Stimulated activated CD8-positive, alpha-beta memory T cell treated with anti-CD3 and anti-CD28 coated beads, Interleukin-4, amount 100 ng/mL, for 48 hours (primary cell): ENCODE measurements at places on chromosomes 7 and 10.

DNA sequence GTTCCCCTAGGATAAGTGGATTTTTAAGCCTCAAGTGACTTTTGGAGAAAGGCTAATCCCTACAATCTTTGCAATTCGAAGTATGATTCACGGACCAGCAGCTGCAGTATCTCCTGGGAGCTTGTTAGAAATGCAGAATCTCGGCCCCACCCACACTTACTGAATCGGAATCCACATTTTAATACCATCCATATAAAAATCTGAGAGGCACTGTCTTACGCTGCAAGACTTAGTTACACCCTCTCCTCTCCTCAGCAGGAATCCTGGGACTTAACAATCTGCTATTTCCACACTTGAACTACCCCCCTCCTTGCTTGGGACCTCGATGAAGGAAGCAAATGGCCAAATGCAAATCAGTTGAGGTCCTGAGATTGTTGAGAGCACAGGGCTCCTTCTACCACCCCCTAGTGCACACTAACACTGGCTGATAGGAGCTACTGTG is 21.0 kb downstream of the ITPRIP start:
- no peak for DNase-seq

DNA sequence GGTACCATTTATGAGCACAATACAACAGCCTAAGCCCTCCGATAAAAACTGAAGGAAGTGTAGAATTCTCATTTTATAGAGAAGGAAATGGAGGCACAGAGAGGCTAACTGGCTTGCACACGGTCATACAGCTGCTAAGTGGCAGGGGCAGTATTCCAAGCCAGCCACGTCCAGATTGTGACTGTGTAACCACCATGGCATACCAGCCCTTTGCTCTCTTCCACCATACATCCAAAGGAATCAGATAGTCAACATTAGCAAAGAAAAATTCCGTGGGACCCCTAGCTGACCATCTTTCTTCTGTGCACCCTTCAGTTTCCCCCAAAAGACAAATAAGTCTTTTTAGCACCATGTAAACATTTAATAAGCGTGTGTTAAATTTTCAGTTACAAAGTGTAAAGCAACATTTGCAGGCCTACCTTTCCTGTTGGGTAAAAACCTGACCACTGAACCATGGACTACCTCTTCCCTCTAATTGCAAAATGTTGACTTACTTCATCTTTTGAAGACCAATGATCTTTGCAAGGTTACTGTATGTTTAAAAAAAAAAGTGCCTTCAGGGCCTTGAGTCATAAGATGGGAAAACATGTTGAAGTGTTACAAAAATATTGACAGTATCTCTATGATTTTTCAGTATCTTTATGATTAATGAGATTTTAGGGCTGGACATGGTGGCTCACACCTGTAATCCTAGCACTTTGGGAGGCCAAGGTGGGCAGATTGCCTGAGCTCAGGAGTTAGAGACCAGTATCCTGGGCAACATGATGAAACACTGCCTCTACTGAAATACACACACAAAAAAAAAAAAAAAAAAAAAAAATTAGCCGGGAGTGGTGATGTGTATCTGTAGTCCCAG is 24.3 kb upstream of the PDZD8 start:
- DNase-seq: no peak

- DNase-seq: no peak
Measured at GRCh38 chr7:104664648-104665047, 336.2 kb downstream of the LHFPL3 start.

DNA sequence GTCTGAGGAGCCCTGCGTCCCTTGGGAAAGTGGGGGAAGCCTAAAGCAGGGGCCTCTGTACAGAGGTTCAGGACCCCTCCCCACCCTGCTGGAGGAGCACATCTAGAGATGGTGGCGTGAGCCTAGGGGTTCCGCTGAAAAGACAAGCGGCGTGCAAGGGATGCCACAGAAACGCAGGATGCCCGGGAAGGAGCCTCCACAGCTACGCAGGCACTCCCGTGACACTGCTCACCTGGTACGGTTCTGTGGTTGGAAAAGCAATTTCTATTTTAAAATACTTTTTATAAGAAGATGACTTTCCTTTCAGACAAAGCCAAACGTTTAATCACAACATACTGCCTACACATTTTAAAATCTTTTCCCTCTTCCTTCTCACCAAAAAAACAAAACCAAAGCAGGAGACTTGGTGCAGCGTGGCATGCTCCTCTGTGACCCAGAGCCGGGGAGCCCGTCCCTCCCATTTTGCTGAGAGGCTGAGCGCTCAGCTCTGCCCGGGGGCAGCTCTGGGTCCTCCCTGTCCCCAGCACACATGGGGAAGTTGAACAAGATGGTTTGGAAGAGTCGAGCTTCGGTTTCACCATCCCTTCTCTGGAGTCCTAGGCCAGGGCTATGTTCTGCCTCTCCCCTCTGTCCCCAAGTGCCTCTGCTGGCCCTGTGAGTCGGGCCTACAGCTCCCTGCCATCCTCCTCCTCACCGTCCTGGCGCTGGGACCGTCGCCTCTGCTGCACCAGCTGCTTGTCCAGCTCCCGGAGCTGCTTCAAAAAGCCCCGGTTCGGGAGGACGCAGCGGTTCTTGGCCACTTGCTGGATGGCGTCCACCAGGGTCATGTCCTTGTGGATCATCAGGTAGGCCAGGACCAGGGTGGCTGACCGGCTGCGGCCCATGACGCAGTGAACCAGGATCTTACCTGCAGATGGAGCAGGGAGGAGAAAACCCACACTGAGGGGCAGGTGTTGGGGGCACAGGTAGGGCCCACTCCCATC is 74.0 kb upstream of the SAMD8 start:
- DNase-seq: no peak

GRCh38 chr7:128947854-128948253 is 10.1 kb downstream of the IRF5 start:
- no peak for DNase-seq

GRCh38 chr10:118516716-118517115 is 78.7 kb downstream of the PRLHR start:
- no peak for DNase-seq

DNA sequence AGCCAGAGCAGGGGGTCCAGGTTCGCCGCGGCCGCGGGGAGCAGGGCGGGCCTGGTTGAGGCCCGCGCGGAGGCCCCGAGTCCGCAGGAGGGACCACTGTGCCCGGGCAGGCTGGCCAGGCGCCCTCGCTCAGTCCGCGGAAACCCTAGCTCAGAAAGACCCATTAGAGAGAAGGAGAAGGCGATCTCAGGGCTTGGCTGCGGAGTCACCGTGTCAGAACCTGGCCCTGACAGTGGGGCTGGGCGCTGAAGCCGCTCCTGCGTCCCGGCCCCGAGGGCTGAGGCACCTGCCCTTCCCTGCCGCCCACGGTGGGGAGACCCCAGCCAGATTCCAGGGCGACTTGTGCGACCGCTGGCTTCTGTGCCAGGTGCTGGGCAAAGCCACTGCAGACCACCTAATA is 14.2 kb upstream of the EGFR start:
- DNase-seq: no peak

- DNase-seq: no peak
Measured at GRCh38 chr7:17902599-17902998, 37.7 kb downstream of the SNX13 start.

DNA sequence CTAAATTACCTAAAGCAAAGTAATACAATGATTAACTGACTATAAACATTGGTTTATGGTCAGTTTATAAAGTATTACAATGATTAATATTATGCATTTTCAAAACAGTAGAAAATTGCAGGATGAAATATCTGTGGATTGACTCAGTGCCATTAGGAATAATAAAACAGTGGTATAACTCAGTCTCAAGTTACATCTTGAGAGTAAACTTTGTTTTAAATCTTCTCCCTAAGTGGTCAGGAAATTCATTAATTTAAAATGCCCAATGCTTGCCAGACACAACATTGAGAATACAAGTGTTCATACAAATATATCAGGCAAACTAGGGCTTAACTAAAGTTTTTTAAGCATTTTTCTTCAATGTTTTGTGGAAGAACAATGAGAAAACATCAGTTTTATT is 257.8 kb downstream of the ETV1 start:
- no peak for DNase-seq

DNA sequence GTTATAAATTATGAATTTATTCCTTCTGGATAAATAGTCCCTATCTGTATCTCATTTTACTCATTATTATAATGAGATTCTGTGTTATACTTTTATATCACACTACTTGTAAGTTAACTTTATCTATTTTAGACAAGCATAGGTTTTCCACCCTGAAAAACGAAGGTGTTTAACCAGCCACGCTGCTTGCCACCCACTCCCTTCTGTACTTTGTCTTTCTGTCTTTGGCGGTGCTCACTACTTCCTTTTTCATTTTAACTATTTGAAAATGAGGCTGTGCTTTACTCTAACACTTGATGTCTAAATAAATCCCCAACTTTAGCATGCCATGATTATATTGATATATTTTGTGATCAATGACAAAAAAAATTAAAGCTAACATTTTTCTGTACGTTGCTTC is 952.9 kb downstream of the DNAJB9 start:
- no peak for DNase-seq

DNA sequence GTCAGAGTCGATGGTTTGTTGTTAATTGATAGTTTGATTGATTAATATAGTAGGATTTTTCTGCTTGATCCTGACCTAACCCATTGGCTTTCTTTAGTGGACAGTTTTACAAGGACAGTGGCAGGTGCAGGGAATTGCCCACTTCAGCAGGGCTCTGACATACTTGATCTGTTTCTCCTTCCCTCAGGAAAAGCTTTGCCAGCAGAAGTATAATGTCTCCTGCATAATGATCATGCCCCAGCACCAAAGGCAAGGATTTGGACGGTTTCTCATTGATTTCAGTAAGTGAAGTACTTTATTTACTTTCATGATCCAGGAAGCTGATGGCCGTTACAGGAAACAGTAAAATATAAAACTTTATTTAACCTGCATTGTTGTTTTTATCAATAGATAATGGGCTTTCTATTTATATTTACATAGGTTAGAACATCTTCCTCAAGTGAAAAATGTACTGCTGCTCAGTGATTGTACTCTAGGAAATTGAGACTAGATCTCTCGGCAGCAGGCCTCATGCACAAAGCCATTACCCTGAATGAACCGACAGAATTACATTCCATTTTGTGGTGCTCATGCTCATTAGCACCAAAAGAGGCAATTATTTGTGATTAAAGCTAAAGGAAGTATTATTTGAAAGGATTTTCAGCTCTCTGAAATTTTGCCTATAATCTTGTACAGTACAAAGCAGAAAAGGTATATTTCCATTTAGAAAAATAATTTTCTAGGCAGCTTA is 122.5 kb upstream of the SAMD8 start:
- no peak for DNase-seq

DNA sequence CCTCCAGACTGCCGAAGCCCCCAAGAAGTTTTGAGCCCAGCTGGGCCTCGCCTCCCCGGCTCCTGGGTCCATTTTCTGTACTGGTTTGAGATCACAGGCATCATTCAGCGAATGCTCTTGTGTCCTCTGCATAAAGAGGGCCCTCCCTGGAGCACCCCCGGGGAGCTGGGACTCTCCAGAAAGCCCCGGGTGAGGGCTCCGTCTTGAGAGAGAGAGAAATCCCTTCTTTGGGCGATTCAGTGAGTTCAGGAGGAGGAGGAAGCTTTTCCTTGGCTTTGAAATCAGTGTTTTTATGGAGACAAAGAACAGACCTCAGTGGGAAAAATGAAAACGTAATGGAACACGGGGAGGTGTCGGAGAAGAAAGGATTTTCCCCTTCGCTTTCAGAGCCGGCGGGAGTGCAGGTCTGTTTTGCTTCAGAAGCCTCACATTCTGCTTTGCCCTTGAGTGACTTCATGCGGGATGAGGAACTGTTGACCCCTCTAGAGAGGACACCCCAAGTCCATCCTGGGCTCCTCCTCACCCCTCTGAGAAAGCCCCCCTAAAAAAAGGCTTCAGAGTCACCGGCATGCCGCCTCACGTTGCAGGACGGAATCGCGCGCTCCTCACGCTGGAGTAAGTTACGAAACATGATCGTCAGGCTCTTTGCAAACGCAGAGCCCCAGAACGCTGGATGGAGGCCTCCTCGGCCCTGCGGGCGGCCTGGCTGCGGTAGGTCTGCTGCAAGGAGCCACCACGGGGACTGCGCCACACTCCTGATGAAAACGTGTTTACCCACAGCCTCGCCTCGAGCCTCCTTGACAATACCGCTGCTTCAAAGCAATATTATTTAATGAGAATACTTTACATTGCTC is 8.5 kb upstream of the AP5Z1 start:
- no peak for DNase-seq

DNA sequence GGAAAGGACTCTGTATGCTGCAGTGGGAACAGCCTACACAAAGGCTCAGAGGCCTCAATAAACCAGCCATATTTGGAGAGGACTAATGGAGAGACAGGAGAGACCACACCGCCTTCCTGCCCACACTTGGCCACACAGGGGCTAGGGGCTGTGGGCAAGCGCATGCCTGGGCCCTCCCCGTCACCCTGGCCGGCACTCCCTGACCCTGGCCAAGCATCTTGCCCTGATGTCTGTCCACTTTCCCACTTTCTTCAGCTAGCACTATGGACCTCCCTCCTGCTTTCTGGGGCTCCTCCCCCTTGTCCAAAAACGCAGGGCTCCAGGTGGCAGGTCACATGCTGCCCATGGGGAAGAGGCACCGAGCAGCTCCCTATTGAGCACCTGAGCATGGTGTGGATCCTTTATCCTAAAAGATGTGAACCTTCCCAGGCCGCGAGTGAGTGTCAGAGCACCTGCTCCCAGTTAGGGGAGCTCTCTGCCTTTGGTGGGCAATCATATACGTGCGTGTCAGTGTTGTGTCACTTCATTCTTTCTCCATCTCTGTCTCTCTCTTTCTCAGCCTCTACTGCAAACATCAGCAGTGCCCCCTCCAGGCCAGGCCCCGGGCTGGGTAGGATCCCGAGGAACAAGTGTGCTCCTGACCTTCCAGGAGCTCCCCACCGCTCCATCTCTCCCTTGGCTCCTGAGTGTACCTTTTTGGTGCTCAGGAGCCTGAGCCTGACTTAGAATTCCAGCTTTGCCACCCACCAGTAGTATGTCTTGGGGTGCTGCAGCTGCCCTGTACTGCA is 74.0 kb downstream of the ZMIZ1 start:
- DNase-seq: no peak

DNA sequence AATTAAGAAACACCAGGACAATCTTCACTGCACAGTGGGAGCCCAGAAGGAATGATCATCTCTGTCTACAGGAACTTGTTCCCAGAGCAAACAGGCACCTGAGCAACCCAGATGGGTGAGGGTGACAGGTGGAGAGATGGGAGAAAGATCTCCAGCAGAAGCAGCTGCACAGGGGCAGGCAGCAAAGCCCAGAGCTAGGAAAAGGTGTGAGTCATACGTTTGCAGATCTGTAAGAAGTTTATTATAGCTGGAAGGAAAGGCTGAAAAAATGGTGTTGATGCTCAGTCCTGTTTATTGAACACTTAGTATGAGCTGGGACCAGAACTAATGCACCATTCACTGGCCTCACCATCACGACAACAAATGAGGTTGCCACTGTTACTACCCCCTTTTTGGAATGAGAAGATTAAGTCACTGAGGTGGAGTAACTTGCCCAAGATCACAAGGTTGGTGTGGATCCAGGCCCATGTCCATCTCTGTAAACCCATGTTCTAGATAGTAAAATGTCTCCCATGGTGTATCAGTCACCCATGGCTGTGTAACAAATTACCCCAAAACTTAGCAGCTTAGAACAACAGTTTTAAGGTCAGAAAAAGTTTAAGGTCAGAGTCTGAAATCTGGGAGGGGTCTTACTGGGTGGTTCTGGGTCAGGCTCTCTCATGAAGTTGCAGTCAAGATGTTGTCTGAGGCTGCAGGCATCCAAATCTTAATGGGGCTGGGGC is 506.9 kb downstream of the RPS24 start:
- no peak for DNase-seq

GRCh38 chr10:65952086-65952485 is 973.8 kb upstream of the LRRTM3 start:
- no peak for DNase-seq

- no peak for DNase-seq
Measured at GRCh38 chr10:77317221-77317620, 320.4 kb downstream of the KCNMA1 start.
